ENCODE measurements at places on chromosomes 12 and 14.

DNA sequence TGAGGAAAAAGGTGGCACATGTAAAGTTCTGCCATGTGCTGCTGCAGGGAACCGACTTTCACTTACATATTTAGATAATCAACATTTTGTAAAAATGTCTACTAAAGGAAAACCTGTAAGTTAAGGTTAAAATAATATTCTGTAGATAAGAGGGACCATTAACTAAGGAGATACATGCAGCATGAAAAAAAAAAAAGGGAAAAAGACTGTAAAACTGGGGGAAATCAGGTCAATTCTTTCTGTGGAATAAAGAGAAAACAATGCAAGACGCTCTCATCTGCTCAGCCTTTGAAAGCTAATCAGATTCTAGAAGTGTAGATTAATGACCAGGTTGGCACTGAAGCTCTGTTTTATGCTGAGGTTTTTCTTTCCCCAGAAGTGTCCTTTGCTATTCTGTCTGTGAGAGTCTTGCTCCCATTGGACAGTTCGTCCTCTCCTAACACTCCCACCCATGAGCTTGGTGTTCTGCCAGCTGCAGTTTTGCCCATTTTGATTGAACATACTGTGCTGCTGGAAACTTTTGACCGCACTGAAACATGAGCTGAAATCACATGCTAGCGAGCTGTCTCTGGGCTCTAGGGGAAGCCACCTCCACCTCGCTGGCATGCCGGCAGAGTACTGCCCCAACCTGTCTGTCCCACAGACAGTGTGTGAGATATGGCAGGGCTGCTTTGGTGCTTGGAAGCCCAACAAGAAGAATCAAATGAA lies 39.7 kb downstream of the PPTC7 start:
- no peak for DNase-seq

- DNase-seq, result no peak
Observed at GRCh38 chr12:46360908-46361666, 11.5 kb downstream of the SLC38A2 start.

GRCh38 chr12:58225203-58225877 lies 284.0 kb downstream of the ATP23 start:
- no peak for DNase-seq

DNA sequence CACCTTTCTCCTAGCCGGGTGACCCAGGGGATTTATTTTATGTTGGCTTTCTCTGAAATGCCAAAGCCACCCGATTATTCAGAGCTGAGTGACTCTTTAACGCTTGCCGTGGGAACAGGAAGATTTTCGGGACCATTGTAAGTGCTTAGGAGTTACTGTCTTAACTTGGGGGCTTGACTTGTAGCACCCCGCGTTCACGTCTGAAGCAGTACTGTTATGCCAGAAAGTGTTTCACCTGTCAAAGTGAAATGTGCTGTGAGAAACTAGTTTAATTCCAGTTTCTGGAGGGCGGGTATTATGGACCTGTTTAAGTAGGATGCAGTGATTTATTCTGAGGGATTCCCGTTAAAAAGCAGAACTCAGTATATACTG lies 218 bp downstream of the LYSET start:
- DNase-seq, result no peak

- DNase-seq, result no peak
Observed at GRCh38 chr12:64270411-64270810, 48.3 kb upstream of the KICS2 start.

- no peak for DNase-seq
Observed at GRCh38 chr12:62247281-62248045, 12.7 kb upstream of the USP15 start.

DNA sequence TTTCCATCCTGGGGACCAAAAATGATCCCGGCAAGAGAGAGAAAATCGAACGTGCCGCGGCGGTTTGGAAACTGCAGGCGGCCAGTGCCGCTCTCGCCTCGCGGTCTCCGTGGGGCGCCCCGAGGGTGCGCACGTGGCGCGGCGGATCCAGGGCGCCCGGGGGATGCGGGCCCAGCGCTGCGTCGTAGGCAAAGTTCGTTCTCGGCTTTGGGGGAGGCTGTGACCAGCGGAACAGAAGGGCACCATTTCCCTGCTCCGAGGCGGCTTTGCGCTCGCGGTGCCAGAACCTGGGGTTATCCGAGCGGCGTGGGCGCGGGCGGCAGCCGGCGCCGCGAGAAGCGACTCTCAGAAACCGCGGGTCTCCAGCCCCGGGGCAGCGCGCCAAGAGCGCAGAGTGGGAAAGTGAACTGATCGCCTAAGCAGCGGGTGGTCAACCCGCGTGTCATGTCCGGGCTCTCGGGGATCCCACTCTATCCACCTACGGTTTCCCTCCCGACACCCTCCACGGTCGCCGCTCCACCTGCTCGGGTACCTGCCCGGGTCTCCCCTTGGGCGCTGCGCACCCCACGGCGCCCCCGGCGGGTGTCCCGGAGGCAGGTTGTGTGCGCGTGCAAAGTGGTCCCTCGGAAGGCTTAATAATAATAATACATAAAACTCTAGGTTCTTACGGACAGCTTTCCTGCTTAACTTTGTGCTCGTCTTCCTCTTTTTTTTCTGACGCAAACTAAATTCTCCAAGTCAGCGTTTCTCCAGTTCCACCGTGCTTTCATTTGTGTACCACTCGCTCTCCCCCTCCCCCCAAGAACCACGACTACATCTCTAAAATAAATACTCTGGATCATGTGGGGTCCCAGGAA lies 1.2 kb downstream of the ESRRB start:
- no peak for DNase-seq

DNA sequence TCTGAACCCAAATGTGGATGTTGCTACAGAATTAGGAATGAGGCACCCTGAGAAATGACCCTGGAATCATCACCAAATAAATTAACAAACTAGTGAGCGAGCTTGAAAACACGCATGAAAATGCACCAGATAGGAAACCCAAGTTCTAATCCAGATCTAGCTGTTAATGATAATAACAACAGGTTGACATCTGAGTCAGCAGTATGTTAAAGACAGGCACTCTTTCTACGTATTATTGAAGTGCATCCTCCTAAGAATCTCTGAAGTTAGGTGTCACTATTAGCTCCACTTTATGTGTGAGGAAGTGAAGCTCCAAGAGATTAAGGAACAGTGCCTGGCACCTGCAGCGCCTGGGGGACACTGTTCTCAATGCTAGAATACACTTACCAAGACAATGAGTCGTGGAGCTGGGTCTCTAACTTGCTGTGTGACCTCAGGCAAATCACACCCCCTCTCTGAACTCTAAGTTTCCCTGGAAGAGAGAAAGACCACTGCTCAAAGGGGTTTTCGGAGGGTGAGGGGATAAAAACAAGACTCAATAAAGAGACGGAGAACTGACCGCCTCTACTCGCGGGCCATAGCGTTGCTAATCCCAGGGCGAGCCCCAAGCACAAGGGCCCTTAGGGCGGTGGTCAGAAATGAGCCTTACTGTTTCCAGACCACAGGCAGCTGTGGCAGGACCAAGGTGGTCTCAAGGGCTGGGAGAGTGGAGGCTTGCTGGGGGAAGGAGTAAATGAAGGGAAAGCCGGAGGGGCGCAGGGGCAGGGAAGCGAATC lies 2.1 kb downstream of the SLC6A12 start:
- DNase-seq, result no peak

DNA sequence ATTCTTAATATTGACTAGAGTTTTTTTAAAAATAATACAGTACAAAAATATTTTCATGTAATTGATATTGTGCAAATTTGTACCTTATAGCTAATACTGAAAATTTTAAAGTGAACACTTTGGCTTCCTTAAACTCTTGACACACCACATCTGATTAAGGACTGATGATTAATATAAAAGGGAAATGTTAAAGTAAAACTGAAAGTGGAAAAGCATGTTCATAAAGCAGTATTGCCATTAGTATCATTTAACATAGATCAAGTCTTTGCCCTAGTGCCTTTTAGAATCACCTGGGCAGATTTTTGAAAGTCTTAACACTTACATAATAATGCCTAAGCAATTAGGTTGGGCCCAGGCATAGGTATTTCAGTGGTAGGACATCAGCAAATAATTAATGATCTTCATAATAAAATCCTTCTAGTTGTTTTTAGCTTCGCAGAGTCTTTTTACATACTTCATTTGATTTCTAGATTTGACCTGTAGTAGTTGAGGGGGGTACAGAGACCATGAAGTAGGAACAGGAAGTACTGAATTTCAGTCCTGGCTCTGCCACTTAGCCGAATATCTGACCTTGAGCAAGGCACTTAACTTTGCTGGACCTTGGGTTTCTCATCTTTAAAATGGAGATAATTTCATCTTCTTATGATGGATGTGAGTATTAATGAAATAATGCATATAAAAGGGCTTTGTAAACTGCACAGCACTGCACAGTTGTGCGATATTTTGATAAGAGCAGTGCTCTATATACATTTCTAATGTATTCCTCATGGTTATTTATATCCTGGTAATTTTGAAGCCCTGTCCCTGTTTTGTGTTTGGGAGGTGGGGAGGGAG lies 43.7 kb downstream of the MARK3 start:
- no peak for DNase-seq

DNA sequence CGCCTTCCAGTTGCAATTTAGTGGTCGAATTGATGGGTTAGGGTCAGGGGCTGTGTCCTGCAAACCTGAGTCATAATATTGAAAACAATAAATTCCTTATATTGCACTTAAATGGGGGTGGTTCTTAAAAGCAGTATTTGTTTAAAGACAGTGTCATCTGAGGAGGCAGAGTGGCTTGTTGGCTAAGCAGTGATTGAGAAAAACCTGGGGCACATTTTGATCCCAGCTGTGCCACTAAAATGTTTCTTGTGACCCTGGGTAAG lies 48.4 kb downstream of the FBXW8 start:
- no peak for DNase-seq

GRCh38 chr12:3300833-3301401 lies 190.1 kb upstream of the PRMT8 start:
- no peak for DNase-seq

DNA sequence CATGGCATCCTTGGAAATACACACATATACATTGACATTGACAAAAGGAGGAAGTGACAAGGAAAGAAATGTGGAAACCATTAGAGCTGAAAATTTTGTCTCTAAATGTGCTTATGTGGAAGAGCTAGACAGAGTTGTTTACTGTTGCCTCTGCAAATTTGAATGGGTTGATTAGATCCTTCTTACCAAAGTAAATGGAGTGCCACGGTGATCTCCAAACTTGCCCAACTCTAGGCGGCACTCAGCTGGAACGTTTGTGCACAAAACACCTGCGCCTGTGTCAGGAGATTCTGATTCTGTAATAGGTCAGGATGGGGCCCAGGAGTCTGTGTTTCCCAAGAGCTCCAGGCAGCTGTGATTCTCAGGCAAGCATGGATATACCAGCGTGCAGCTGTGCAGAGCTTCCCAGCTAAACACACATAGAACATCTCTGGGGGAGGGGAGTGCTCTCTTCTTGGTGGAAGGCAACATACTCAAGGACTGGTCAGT lies 77.8 kb upstream of the BDKRB2 start:
- DNase-seq, result no peak

- no peak for DNase-seq
Observed at GRCh38 chr12:27571463-27571862, 47.5 kb downstream of the PPFIBP1 start.

- no peak for DNase-seq
Observed at GRCh38 chr14:103508521-103509329, 13.9 kb downstream of the CKB start.

DNA sequence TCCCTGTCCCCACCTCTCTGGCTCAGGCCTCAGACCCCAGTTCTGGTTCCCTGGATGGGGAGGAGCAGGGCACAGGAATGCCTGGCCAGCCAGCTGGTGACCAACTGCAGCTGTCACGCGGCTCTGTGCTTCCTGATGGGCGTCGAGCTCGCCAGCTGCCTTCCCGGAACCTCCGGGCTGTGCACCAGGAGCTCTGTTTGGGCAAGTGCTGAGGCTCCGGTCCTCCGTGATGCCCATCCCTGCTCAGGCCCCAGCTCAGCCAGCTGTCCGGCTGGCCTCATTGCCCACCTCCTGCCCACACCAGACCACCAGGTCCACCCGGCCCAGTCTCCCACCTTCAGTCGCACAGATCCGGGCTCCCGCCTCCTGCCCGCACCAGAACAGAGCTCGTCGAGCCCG lies 4.8 kb downstream of the IFFO1 start:
- DNase-seq, result no peak

DNA sequence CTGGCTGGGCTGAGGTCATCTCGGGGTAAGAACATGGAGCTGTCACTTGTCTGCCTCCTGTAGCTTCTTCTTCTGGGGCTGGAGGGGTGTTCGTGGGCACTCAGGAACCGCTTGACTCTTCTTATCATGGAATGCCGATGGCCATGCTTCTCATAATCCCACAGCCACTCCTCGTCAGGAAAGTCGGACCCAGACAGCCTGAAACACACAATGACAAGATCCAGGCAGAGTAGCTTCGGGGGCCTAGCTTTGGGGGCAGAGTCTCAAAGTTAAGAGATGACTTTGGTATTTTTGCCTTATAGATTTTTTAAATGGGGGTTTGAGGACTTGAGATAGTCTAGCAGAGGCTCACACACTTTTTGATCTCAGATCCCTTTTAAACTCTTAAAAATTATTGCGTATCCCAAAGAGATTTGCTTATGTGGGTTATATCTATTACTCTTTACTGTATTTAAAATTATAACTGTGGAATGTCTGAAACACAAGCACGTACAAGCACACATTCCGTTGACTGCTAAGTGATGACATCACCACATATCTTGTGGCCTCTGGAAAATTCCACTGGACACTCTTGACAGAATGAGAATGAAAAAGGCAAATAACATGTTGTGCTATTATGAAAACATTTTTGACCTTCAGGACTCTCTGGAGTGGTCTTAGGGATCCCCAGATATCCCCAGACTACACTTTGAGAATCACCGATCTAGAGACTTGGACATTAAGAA lies 43.3 kb downstream of the BEST3 start:
- no peak for DNase-seq

GRCh38 chr14:105761842-105762241 lies 235.5 kb downstream of the TMEM121 start:
- DNase-seq, result no peak

DNA sequence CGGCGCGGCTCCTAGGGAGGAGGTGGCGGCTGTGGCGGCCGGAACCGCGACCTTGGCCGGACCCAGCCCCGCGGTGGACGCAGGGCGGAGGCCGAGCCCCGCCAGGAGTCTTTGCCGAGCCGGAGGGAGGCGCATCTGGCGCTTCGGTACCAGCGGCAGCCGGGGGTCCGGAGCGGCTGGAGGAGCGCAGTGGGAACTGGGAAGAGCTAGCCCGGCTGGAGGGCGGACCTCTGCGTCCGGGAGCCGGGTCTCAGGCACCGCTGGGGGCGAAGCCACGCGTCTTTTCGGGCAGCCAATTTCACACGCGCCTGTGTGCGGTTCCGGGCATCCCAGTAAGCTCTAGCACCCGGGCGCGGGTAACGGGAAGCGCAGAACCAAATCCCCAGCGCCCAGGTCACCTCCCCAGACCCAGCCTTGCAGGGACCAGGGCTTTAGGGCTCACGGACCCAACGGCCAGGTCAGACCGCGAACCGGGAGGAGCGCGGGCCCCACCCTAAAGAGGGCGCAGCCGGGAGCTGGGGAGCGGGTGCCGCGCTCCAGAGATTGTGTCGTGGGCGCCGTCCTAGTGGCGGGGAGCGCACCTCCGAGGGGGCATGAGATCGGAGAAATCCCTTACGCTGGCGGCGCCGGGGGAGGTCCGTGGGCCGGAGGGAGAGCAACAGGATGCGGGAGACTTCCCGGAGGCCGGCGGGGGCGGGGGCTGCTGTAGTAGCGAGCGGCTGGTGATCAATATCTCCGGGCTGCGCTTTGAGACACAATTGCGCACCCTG lies 89.4 kb downstream of the GALNT8 start:
- DNase-seq, result no peak
